ENCODE measurements at places on chromosomes 4 and X.

GRCh38 chr4:54091637-54092404, 8.1 kb upstream of the GSX2 start:
- peak; percentile 33 for DNase-seq

- DNase-seq = no peak
These were observed 80.8 kb downstream of the CCSER1 start for GRCh38 chr4:90207887-90208454.

GRCh38 chrX:17740137-17741122, 3.1 kb downstream of the SCML1 start:
- DNase-seq = no peak

DNA sequence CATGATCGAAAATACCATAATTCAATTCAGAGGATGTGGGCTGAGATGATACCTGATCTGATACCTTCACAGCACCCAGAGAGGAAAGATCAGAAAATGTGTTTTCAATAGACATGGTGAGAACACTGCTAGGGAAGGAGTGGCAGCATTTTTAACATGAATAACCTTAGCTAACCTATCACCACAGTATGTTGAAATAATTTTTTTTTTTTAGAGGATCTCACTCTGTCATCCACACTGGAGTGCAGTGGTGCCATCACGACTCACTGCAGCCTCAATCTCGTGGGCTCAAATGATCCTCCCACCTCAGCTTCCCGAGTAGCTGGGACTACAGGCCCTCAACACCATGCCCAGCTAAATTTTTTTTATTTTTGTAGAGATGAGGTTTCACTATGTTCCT, 90.5 kb upstream of the RAPGEF2 start:
- DNase-seq = peak; percentile 73

DNA sequence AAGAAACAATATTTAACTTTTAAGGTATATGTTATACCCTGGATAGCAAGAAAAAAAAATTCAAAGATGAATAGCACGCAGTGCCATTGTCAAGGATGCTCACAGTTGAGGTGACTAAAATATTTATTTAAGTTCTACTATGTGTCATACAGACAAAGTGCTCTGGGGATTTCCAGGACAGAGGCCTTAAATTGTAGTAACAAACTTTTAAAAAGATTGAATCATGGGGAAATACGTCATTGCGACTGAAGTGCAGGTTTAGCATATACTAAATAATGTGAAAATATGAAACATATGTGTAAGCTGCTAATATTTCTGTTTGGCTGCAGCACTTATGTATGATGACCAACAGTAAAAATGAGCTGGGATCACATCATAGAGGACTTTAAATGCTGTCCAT, 748.0 kb upstream of the PCDH7 start:
- DNase-seq = no peak

DNA sequence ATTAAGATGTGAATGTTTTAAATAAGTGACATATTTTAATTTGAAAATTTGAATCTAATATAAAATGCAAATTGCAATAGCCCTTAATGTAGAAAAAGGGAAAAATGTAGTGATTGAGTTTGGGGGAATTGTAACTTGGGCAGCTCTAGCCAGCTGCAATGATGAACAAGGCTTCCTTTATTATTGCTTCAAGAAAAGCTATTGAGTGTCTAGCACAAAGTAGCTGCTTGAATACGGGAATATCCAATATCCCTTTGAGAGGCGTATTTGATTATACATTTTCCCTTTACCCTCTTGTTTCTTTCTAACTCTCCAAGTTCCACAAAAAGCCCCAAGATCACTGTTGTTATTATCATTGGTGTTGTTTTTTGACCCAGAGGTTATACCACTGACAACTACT, 21.8 kb downstream of the IL1RAPL1 start:
- DNase-seq = no peak

DNA sequence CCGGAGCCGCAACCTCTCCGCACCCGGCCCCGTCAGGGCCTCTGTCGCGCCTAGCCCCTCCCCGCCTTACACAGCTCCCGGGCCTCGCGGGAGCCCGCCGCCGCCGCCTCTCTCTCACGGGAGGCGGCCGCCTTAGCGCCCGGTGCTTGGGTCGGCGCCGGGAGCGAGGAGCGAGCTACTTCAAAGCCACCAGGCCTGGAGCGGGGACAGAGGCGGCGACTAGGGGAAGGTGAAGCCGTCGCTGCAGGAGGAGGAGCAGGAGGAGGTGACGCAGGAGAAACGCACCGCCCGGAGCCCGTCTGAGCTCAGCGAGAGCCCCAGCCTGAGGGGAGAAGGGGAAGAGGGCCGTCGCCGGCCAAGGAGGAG, 250 bp downstream of the USP9X start:
- DNase-seq = no peak

- no peak for DNase-seq
These were observed 81.4 kb downstream of the ARHGAP10 start for GRCh38 chr4:147813109-147813773.

DNA sequence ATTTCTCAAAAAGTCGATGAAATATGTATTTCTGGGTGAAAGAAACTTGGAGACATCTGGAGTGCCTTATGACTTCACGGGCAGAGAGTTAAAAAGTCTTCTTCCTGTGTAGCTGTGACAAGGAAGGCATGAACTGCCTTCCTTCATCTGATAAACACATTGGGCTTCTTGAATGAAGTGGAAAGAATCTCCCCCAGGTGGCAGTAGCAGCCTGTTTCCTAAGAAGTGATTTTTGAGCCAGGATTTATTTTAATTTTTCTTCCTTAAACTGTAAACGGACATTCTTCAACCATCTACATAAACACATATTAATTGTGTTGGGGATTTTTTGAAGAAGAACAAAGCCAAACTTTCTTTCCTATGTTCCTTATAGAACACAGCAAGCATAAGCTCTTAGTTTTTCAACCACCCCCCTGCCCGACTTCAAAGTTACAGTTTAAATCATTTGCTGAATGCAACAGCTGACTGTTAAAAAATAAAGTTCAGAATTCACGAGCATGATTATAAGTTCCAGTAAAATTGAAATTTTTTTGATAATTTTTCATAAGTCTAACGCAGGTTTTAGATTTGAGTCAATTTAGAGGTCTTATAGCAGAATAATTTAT, 980 bp upstream of the GIMD1 start:
- DNase-seq = peak; percentile 74

- DNase-seq = no peak
These were observed 671.6 kb downstream of the GRXCR1 start for GRCh38 chr4:43564107-43564506.

GRCh38 chr4:6727081-6727942, 11.3 kb downstream of the BLOC1S4 start:
- no peak for DNase-seq

- no peak for DNase-seq
These were observed 33.2 kb downstream of the TLL1 start for GRCh38 chr4:165906272-165906671.

GRCh38 chr4:109011241-109012026, 248.6 kb upstream of the ETNPPL start:
- DNase-seq = no peak

DNA sequence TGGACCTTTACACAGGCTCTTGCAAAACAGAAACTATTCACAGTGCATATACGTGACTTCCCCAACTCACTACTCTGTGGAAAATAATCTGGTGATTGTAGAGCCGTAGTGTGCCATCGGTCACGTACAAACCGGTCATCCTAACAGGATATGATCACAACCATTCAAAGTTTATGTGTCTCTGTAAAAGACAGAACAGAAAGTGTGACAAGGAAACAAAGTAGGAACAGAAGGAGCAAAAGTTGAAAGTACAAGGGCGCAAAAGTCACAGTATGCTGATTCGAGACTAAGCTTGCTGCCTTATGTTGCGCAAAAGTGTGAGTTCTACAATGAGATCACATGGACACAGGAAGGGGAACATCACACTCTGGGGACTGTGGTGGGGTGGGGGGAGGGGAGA, 18.6 kb downstream of the MEPE start:
- no peak for DNase-seq

Data from fibroblast of skin of left quadriceps (primary cell).